ENCODE measurements at places on chromosomes 5 and 9. TPM values are rescaled to one million over a fixed set of nuclear protein-coding genes. Genes with fewer than 3 reads are reported as not detected.

PRR16 gene
- total RNA-seq: not detected

CDH18 gene
- total RNA-seq: not detected

C5orf46 gene
- total RNA-seq: not detected

FOXD4L5 gene
- total RNA-seq: 0.52 TPM

SPATA31C2 gene
- not detected for total RNA-seq

DNA sequence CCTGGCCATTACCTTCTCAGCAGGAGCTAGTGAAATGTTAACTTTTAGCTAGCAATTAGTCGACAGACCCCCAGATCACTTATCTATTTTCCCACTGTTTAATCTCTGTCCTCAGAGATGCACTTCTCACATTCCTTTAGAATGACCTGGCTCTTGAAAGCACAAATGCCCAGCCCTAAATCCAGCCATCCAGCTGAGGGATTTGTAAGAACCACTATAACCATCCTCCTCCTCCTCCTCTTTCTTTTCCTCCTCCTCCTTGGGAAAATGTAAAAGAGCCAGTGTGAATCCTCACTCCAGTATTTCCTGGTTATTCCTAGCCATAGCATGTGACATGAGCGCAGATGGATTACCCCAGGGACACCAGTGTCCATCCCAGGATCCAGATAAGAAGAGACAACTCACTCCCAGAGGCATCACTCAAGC, 124.3 kb downstream of the ENC1 start:
- no peak for DNase-seq

DNA sequence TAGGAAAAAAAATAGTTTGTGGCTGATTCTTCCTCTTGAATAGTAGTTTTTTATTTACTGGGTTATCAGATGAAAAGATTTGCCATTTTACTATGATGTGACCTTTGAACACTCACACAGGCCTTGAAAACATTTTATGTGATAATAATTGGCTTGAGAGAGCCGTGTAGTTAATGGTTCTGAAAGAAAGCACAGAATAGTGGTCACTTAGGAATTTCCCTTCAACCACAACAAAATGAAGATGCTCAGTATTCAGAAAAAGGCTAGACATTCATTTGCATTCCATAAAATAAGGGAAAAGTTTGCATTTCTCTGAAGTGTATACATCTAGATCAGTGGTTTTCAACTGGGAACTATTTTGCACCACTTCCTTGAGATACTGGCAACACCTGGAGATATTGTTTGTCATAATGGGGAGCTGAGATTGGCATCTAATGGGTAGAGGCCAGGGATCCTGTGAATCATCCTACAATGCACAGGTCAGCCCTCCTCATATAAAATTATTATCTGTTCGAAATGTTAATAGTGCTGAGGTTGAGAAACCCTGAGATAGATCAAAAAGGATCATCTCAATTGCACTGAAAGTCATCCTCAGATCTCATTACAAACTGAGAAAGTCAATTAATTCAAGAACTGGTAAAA, 446.4 kb upstream of the CCNG1 start:
- no peak for DNase-seq

DNA sequence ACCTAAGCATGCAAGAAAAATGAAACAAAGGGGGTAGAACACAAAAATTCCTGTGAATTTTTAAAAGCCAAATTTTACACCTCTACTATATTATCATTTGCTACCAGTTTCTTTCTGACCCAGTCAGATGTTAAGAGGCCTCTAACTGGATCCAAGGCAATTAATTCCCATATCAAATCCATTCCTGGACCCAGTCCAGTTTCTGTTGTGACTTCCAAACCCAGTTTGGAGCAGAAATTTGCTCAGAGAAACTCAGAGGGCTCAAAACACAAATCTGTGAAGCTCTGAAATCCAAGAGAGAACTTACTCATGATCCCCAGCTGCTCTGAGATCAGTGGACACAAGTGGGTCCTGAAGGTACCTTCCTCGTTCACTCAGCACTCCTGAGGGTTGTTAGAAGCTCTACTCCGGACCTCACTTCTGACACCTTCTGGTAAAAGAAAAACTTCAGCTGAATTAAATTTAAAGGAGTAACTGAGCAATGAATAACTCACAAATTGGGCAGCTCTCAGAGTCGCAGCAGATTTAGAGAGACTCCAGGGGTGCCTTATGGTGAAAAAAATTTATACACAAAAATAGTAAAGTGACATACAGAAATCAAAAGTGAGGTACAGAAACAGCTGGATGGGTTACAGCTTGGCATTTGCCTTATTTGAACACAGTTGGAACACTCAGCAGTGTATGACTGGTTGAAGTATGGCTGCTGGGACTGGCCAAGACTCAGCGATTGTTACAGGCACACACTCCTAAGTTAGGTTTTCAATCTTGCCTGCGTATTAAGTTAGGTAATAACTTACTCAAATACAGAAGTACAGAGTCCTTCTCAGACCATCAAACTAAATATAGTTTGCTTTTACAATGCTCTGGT, 32.4 kb downstream of the INSL4 start:
- DNase-seq: no peak

DNA sequence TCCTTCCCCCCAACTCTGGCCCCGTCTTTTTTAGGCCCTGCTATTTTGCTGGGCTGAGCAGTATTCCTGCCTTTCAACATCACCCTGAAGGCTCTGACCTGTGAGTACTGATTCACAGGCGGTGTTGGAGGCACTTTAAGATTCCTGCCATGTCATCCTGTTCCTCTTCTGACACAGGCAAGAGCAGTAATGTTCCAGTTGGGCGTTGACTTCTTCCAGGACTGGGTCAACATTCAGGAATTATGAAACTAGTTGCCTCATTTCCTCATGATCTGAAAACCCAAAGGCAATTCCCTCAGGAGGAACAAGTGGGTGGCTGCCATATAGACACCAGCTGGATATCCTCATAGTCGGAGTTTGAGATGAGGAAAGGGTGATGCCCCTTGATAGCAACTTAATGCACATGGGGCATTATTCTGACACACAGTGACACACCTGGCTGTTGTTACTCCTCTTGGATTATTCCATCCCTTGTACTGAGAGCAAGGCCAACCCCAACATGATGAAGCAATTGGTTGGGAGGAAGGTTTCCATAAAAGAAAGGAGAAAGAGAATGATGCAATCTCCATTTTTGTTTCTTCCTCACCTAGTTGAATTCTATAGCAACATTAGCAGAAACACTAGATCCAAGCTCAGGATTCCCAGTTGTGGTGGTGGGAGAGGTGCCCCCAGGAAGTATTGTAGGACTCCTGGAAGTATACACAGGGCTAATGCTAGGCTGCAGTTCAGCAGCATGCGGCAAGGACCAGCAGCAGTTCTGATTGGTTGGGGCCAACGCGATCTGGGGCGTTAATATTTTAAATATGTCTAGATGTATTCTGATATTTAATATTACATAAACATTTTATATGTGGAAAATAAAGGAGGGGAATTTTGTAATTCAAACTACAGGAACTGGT, 19.6 kb upstream of the GLRX start:
- DNase-seq: no peak

- DNase-seq: no peak
Observed at GRCh38 chr5:76177978-76178377, 94.8 kb downstream of the SV2C start.

DNA sequence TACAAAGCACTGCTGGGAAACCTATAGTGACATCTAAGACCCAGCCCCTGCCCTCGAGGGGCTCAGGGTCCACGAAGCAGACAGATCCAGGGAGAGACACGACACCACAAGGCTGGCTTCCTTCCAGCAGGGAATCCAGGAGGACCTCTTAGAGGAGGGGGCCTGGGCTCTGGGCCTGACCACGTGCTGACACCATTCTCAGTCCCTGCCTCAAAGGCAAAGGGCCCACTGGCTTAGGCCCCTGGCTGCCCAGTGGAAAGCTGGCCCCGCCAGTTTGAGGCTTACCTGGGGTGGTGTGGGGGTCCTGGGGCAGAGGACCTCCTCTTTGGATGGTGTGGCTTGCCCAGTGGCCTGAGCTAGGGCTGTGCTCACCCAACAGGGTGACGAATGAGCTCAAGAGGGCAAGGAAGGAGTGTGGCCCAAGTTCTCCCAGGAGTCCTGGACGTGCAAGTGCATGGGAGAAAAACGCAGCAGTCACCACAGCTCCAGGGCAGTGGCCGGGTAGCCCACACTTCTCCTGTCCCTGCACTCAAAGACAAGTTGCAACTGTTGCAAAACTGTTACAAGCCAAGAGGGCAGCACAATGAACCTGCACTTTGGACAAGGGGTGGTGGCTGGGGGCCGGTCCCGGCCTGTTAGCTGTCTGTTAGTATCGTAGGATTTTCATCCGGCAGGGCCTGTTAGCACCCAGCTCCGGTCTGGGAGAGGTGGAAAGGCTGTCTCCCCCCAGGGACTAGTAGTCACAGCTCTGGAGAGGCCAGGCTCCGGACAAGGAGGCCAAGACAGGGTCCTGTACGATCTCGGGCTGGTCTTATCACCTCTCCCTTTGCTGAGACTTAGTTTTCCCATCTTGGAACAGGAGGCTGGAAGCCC, 1.5 kb upstream of the SARDH start:
- DNase-seq: no peak

DNA sequence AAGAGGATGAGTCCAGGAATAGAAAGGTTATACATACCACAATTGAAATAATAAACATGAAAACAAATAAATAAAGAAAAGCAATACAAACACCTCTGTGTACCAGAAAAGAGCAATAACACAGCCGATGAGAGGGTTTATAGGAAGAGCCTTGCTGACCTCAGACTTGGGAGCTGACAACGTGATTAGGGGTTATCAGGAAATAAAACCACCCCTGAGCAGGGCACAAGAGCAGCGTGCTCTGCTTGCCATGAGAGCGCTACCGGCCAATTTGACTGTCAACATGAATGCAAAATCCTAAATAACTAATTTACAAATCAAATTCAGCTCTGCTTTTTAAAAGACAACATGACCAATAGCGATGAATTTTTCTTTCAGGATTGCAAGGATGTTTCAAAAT, 2.6 kb upstream of the FREM1 start:
- no peak for DNase-seq

GRCh38 chr5:180470966-180471582, 23.1 kb upstream of the CNOT6 start:
- peak; percentile 50 for DNase-seq

DNA sequence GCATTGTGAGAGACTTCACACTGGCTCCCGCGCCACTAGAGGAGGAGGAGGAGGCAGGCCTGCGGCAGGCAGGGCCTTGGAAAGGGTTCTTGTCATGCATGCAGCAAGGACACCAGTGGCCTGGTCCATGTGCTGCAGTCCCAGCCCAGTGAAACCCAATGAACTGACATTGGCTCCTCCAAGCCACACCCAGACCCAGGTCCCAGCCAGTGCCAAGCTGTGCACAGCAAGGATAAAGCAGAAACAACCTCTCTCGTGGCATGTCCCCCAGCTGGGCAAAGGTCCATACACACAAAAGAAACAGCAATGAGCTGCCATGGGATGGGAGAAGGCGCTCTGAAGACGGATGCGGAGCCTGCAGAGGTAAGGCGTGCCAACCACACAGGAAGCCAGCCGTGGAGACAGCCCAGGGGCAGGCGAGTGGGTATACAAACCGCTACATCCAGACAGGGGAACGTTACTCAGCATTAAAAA, 89.2 kb downstream of the SEMA4D start:
- peak; percentile 60 for DNase-seq

DNA sequence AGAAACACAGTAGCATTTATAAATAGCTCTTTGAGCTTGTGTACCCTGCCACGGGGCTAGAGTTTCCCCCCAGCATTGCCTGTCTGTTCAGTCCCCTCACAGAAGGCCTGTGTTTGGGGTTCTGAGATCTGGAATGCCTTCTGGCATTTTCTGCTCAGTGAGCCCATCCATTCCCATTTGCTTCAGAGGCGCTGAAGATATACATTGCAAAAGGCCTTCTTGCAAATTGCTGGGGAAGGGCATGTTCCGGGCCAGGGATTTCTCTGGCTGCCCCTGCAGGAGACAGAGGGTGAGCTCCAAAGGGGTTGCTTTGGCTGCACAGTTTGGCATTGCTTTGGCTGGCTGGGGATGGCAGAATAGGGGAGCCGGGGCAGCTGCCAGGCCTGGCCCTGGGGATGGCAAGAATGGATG, 308.4 kb downstream of the MSX2 start:
- no peak for DNase-seq

GRCh38 chr5:133322743-133323142, 270.9 kb downstream of the HSPA4 start:
- no peak for DNase-seq

Measured in naive thymus-derived CD8-positive, alpha-beta T cell (primary cell).